Stimulated activated CD8-positive, alpha-beta memory T cell treated with anti-CD3 and anti-CD28 coated beads, Interleukin-2, amount 100 ng/mL, for 1 hour (primary cell): ENCODE measurements at places on chromosomes 16 and 17.
A peak's percentile ranks its signal among the peaks of the same experiment; 100 is the strongest.

DNA sequence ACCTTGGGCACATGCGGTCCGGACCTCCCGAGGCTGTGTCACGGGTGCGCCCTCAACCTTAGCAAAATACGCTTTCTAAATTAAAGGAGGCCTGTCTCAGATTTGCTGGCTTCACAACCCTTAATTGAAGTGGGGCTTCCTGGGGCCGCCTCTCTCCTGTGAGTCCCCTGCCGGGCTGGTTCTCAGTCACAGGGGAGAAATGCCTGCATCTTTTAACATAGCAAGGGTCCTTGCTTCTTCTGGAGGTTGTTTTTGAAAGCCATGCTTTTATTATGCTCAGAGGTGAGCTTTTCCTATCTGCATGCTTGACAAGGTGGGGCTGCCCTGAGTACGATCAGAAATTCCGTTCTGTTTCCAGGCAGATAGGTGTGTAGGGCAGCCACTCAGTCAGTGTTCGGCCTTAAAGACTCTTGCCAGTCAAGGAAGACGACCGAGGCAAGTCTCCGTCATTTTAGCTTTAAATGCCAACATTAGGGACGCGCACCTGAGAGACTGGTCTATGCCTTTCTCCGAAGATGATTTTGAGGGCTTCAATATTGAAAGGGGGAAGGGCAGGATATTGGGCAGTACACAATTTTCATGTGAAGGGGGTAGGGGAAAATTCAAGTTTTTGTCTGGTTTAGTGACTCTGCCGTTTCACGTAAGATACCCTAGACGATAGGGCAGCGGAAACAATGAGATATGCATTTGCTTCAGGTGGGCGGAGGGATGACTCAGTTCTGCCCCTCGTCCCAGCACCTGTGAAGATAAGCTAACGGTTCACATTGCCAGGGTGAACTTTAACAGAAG, 5.5 kb upstream of the SLC7A5 start:
- DNase-seq: peak; percentile 52

DNA sequence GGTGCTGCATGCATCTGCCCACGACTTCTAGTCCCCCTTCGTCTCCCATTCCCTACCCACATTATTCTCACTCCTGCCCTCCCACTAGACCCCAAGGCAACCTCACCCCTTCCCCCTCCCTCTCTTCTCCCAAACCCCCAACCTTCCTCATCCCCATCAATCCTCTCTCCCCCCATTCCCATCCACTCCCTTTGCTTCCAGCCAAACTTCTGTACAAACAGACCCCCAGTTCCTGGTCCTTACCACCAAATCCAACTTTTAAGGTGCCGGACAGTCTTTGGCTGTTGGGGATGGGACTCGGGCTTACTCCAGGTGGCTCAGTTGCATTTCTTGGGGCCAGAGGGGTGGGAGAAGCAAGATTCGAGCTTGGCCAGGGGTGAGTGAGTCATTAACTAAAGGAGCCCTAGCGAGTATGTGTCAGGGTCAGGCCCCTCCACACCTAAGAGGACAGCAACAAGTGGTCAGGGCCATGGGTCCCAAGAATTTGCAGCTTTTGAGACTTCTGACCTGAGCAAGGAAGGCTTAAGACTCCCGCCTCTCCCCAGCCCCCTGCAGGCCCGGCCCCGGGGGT, at the start of gene SLC38A8:
Gene SLC38A8, minus strand, starts transcription at position 488 of the 571 bp plus-strand sequence. CDS start 638 bp downstream, outside the sequence.
- no peak for DNase-seq

- no peak for DNase-seq
Measured at GRCh38 chr17:55564081-55564480, 52.8 kb upstream of the SMIM36 start.

DNA sequence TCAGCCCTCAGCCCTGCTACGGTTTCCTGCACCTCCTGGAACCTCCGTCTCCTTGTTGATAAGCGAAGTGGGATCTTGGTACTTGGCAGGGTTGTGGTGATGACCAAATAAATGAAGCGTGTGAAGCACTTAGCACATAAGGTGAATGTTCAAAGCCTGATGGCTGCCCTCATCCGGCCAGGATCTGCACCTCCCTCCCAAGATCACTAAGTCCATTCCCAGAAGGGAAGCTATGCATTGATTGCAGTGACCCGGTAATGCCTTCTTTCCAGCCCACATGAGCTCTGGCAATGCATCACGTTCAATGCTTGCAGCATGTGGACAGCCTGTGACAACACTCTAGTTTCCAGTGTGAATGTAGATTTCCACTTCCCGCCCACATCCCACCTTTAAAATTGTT, 24.9 kb upstream of the RHOT1 start:
- no peak for DNase-seq

GRCh38 chr17:48549914-48550501, 5.1 kb upstream of the HOXB2 start:
- DNase-seq: no peak

DNA sequence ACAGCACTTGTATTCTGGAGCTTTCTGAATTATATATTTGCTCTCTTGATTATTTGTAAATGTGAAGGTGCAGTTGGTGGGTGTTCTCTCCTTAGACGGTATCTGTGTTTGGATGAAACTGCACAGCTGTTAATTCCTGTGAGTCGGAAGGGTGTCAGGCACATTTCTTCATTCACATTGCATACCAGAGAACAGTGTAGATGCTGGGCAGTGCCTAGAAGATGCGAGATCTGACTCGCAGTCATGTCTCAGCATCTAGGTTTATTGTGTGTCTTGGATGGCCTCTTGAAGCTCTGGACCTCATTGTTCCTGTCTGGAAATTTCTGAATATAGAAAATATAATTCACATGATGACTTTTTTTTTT, 61.2 kb downstream of the CLEC16A start:
- DNase-seq: no peak
